ENCODE measurements at places on chromosomes 16 and 17.

DNA sequence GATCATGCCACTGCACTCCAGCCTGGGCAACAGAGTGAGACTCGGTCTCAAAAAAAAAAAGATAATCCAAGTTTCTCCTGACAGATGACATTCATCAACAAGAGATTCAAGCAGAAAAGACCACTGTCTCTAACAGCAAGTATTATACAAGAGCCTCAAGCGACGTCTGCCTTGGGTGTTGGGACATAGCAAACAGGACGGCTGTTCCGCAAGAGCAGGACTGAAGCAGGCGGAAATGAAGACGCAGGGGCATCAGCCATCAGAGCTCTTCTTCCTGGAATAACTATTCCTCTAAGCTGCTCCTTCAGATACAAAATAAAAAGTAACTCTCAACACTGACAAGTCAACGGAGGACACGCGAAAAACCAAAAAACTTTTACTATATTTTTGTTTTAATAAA lies 54.0 kb downstream of the ANKRD11 start:
- DNase-seq: no peak

DNA sequence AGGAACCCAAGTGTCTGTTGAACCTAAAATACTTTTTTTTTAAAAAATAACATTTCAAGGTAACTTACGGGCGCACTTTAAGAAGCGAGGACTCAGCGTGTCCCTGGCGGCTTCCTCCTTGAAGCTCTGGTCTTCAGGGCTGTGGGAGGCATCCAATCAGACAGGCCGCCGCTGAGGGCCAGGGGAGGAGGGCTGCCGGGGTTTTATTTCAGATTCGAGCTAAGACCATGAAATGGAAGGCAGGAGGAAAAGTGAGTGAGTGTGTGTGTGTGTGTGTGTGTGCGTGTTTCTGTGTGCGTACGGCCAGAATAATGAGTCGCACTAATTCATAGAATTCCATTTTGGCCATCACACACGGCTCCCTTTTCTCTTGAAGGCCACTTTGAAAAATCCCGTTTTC lies 41.1 kb downstream of the C16orf78 start:
- no peak for DNase-seq

DNA sequence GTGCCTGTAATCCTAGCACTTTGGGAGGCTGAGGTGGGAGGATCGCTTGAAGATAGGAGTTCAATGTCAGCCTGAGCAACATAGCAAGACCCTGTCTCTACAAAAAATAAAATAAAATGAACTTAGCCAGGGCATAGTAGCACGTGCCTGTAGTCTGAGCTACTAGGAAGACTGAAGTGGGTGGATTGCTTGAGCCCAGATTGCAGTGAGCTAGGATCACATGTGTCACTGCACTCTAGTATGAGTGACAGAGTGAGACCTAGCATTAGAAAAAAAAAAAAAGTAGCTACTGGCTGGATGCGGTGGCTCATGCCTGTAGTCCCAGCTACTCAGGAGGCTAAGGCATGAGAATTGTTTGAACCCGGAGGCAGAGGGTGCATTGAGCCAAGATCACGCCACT lies 6.0 kb downstream of the ADAP2 start:
- no peak for DNase-seq

GRCh38 chr16:65125322-65125721 lies 3.5 kb upstream of the CDH11 start:
- DNase-seq: no peak

- no peak for DNase-seq
Observed at GRCh38 chr16:50683689-50684374, 2.7 kb upstream of the SNX20 start.

DNA sequence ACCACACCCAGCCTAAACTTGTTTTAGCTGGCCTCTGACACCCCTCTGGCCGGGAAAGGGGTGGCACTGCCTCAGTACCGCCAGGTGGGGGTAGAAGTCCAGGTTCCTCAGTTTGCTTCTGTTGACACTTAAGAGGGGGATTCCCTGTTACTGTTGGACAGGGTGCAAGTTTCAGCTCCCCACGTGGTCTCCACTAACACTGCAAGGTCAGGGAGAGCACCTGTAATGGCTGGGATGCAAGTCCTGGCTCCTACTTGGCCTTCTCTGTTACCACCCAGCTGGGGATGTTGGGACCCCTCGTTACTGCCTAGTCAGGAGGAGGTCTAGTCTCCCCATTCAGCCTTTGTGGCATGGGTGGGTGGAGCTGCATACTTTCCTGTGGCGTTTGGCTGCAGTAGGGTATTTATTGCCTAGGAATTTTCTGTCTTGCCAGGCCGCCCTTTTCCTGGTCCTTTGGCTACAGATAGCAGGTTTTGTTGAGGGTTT lies 10.6 kb upstream of the MFAP4 start:
- DNase-seq: no peak

DNA sequence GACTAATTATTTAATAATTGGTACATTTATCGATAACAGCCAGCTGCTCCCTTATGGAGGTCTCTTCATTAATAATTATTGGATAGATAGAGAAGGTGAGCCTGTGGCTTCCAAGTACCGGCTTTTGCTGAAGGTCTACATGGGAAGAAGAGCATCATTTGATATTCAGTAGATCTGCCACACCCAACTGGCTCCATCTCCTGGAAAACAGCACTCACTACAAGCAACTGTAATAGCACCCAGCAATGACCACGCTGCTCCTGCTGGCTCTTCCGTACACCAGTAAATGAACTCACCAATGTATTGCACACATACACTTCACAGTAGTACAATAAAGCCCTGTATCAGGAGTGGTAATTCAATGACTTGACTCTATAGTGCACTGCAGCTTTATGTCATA lies 19.5 kb downstream of the MARVELD3 start:
- no peak for DNase-seq

All from GM18507 (cell line).